ENCODE measurements at places on chromosomes 6 and 20. TPM values are rescaled to one million over a fixed set of nuclear protein-coding genes. Genes with fewer than 3 reads are reported as not detected.

CYP24A1 gene
- total RNA-seq, result not detected

ARMH2 gene
- not detected for total RNA-seq

QRSL1 gene
- total RNA-seq, result 17.9 TPM

GSTA3 gene
- not detected for total RNA-seq

TRIM40 gene
- total RNA-seq, result not detected

PNPLA1 gene
- total RNA-seq, result not detected

NHSL1 gene
- total RNA-seq, result 23.1 TPM

PTPRT gene
- 1.1 TPM for total RNA-seq

SLC2A10 gene
- 12.0 TPM for total RNA-seq

PLCB1 gene
- 17.5 TPM for total RNA-seq

TLDC2 gene
- 0.17 TPM for total RNA-seq

STMND1 gene
- not detected for total RNA-seq
